ENCODE measurements at places on chromosomes 6 and 20. TPM values are rescaled to one million over a fixed set of nuclear protein-coding genes. Genes with fewer than 3 reads are reported as not detected.

Gene OOEP
- total RNA-seq: not detected

Gene HLA-DRB1
- total RNA-seq: 0.22 TPM

Gene TP53TG5
- not detected for total RNA-seq

Gene HLA-G
- 1.8 TPM for total RNA-seq

Gene AFDN
- total RNA-seq: 132 TPM

Gene TSBP1
- total RNA-seq: not detected

Gene PGC
- not detected for total RNA-seq

Gene TRIM40
- total RNA-seq: not detected

Gene STXBP5
- total RNA-seq: 33.8 TPM

Gene KIAA1755
- 11.3 TPM for total RNA-seq

Gene C6orf15
- 1.2 TPM for total RNA-seq

Gene SOX4
- total RNA-seq: 15.7 TPM

Gene SLC13A3
- total RNA-seq: 3.9 TPM

Gene AKAP12
- total RNA-seq: 4.4 TPM

Gene DZANK1
- total RNA-seq: 1.6 TPM

Gene CCN6
- total RNA-seq: not detected

Gene WFDC11
- not detected for total RNA-seq

Gene PDE7B
- total RNA-seq: under 0.01 TPM

Gene CLPSL2
- not detected for total RNA-seq

Gene UBE2C
- total RNA-seq: 3.9 TPM

Gene PKHD1
- 0.11 TPM for total RNA-seq

Gene DUSP22
- 28.1 TPM for total RNA-seq

Gene C20orf204
- total RNA-seq: 2.0 TPM

Gene ZNF133
- total RNA-seq: 14.9 TPM

Gene GGTLC1
- not detected for total RNA-seq

Gene TNFRSF21
- total RNA-seq: 15.7 TPM

Gene ZC2HC1B
- 0.33 TPM for total RNA-seq

Gene VSX1
- total RNA-seq: not detected

Gene PTP4A1
- 27.5 TPM for total RNA-seq

Gene MAPK13
- 0.43 TPM for total RNA-seq

Gene FUT9
- 0.79 TPM for total RNA-seq

Gene VARS2
- total RNA-seq: 18.8 TPM

Gene GJA10
- not detected for total RNA-seq

Gene SNAP91
- total RNA-seq: under 0.01 TPM

Gene CARMIL1
- 64.4 TPM for total RNA-seq

Gene CALHM6
- 0.98 TPM for total RNA-seq

Gene FHL5
- total RNA-seq: not detected

Gene LY6G6C
- 0.39 TPM for total RNA-seq

Gene ZNF334
- total RNA-seq: 12.2 TPM

Gene SLC35D3
- total RNA-seq: not detected

Gene MRPL14
- total RNA-seq: 38.5 TPM

Gene TUBB2B
- total RNA-seq: 0.39 TPM

Gene ENPP1
- 339 TPM for total RNA-seq

Gene LHFPL5
- not detected for total RNA-seq

Gene MLN
- total RNA-seq: not detected

Gene VEGFA
- 26.4 TPM for total RNA-seq

Gene PDE10A
- total RNA-seq: 58.9 TPM
